ENCODE measurements at places on chromosomes 6 and 20.

DNA sequence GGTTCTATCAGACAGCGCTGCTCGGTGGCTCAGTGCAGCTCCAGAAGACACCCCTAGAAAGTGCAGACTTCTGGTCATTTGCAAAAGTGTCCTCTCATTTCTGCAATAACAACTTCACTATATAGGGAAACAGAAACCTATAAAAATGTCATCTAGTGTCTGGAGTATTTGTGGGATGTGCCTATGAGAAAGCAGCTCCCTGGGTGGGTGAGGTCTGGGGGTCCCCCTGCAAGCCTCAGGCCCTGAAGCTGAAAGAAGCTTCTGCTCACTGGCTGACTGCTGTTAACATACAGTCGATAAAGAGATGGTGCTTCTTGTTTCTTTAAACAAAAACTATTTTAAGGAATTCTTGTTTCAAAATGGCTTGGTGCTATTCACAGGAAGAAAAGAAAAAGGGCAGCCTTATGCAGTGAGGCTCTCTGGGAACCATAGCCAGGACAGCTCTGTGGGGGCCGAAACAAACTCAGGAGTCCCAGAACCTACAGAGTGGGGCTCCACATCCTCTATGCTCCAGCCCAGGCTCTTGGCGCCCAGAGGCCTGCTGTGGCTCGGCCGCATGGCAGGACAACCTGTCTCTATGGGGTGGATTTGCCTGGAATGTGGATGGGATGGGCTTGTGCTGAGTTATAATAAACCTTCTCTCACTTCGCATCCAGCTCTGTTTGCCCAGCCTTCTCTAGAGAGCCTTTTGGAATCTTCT lies 109.7 kb downstream of the BANF2 start:
- no peak for DNase-seq

GRCh38 chr6:156652231-156652750 lies 124.9 kb upstream of the ARID1B start:
- DNase-seq, result no peak

DNA sequence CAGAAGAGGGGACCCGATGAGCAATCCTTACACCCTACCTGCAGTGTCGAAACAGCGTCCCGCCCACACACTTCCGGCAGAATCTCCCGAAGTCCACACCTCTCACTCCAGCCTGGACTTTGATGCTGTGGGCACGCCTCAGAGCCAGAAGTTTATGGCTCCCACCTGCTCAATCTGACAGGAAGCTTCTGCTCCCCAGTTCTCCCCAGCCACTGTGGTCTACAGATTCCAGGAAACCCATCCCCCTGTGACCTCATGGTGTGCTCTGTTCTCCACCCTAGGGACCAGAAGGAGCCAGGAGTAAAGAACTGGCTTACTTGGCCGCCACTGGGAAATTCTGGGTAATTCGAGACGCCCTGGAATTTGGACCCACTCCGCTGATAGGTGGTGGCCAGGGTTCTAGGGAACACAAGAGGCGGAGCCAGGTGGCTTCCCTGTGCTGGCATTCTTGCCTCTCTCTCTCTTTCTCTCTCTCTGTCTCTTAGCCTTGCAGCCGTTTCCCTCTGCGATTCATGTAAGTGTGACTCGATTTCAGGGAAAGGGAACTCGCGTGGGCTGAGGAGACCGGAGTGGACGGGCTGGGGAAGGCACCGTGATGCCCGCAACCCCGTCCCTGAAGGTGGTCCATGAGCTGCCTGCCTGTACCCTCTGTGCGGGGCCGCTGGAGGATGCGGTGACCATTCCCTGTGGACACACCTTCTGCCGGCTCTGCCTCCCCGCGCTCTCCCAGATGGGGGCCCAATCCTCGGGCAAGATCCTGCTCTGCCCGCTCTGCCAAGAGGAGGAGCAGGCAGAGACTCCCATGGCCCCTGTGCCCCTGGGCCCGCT lies at the start of gene TRIM15:
TRIM15 (plus strand) TSS at position 457 of the 828 bp plus-strand sequence; CDS start at position 596, 139 bp downstream.
- no peak for DNase-seq

DNA sequence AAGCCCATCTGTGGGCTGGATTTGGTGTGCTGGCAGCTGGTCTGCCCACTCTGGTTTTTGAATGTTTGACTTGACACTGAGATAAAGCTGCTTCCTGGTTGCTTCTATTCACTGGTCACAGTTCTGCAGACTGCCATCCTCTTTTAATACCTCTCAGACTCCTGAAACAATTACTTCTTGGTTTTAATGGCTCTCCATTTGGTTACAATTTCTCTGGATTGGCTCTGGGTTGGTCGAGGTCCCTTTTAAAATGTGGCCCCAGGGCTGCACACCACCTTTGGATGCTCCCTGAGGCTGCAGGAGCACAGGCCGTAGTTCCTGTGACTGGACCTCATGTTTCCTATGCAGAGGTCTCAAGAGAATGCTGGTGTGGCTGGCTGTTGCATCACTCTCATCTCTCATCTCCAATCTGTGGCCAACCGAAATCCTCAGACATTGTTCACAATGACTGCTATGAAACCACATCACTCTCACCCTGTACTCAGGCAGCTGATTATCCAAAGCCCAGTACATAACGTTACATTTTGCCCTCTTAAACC lies 98.5 kb downstream of the INSM1 start:
- DNase-seq, result no peak

- peak; percentile 54 for DNase-seq
Measured at GRCh38 chr20:39264506-39265172, 302.5 kb downstream of the DHX35 start.

GRCh38 chr6:135270676-135271536 lies 89.8 kb downstream of the MYB start:
- DNase-seq, result no peak

DNA sequence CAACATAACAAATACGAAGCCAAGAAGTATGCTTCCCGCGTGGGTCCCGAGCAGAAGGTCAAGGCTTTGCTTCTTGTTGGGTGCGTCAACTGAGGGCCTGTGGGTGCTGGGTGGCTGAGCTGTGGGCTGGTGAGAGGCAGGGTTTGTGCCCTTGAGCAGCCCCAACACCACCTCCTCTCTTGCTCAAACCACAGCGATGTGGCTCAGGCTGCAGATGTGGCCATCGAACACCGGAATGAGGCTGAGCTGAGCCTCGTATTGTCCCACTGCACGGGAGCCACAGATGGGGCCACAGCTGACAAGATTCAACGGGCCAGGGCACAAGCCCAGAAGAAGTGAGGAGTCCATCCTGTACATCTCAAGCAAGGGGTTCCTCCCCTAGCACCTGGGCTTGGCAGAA lies 7.0 kb upstream of the PTPRA start:
- DNase-seq, result no peak

GRCh38 chr6:44811456-44811855 lies 423.9 kb downstream of the CDC5L start:
- no peak for DNase-seq

DNA sequence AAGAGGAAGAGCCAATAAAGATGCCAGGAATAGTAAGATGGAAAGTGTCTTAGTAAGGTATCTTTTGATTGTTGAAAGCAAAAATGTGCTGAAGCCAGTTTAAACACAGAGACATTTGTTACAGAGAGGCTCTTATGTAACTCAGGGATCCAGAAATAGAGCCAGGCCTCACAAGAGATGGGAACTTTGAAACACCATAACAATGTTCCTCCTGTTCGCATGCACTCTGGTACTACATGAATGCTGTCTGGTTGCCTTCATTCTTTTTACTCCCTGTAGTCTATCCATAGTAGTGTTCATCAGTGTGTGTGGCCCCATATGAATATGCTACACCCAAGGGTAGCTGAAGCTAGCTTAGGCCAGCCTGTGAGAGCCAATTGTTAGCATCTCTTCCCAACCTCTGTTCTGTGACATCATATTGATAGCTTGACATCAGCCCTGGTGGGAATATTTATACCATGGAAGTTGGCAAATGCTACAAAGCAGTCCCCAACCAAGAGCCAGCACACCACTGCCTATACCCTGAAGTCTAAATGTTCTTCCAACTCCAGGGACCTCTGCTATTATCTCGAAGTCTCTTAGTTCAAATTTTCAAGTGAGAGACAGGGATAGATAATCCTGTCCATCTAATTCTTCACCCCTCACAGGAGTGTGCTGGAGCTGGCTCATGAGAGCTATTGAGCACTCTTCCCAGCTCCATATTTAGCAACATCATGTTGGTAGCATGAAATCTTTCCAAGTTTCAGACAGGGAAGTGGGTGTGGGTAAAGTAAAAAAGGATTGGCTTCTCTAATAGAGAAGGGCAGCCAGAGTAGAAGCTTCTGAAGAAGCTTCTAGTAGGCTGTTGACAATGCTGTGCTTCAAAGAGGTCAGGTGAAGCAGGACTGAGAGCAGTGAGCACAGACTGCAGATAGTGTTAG lies 7.0 kb downstream of the NDUFAF5 start:
- DNase-seq, result no peak

GRCh38 chr6:156694679-156695078 lies 82.5 kb upstream of the ARID1B start:
- DNase-seq, result no peak

- no peak for DNase-seq
Measured at GRCh38 chr6:151254451-151255081, 14.8 kb downstream of the AKAP12 start.

- DNase-seq, result no peak
Measured at GRCh38 chr6:139236105-139236504, 55.7 kb downstream of the TXLNB start.

DNA sequence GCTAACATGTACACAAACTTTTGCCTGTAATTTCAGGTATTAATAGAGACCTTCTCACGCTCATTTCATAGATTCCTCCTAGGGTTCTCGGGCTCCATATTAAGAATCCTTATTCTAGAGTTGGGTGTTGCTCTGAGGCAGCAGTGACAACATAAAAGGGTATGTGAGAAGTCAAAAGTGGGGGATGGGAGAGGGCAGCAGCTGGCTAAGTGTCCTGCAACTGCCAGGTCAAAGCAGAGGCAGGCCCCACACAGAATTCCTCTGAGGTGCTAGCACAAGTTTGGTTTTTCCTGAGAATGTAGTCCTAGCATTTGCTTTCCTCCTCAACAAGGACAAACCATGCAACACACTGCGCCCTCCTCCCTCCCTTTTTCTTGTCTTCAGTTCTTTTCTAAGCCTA lies 4.6 kb downstream of the NSFL1C start:
- DNase-seq, result no peak

DNA sequence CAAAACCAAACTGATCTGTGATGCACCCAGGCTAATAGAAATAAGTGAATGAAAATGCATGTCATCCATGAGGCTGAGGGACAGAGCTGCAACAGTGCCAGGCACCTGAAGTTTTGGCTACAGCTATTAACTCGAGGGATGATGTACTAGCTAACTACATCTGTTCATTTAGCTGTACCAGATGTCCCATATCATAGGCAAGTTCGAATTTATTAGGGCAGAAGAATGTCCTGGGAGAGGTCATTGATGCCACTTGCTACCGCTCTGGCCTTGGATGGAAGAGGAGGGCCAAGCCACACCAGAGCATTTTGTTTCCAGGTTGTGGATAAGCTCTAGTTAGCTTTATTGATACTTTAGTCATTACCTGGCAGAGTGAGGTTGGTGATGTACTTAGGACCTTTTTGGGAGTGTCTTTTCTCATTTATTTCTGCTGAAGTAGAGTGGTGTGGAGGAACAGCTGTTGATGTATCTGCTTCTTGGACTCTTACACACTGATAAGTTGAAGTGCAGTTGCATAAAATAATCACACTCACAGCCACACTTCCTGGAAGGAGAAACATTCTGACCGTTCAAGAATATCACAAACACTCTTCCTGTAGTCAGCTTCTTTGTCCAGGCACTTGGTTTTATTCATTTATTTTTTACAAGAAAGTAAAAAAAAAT lies 8.2 kb downstream of the ZFAND3 start:
- no peak for DNase-seq

DNA sequence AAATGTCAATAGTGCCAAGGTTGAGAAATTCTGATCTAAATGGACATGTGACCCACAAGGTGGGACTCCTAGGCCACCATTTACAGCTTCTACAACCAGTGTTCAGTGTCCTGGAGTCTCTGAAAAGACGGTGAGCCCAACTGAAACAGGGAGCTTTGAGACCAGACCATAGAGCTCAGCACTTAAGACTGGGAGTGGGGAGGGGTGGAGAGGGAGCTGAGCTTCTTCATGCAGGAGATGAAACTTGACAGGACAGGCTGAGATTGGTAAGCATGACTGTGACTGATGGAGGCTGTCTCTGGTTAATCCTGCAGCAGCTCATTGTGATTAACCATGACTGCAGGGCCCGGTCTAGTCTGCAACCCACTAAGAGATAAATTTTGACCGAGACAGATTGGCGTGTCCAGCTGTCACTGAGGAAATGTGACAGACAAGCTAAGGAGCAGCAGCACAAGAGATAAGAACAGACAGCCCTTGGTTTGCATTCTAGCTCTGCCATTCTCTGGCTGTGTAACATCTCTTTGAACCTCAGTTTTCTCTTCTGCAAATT lies 1.4 kb upstream of the AAR2 start:
- no peak for DNase-seq

DNA sequence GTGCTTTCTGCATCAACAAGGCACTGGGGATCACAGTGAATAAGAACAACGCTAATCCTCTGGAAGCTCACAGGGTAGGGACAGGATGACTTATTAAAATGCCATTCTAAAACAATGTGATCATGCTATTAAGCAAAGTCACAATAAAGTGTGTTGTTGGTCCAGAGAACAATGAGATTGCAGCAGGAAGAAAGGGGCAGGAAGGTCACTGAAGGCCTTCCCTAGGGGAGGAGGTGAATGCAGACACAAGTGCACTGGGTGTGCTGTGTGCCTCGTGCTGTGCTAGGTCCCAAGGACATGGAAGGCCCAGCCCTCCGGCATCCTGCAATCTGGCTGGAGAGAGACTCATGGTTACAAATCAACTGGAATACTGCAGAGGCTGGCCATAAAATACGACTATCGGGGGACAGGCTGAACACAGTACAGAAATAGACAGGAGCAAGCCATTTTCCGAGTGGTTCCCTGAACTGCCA lies 55.7 kb downstream of the LYRM4 start:
- peak; percentile 22 for DNase-seq

GRCh38 chr6:140485740-140486449 lies 1111.4 kb upstream of the CITED2 start:
- DNase-seq, result no peak

Data from left ventricle myocardium inferior (tissue), 1 donor.